ENCODE measurements at places on chromosomes 1 and 21. TPM values are rescaled to one million over a fixed set of nuclear protein-coding genes. Genes with fewer than 3 reads are reported as not detected.

Gene RASAL2
- not detected for total RNA-seq

- H3K27me3 ChIP-seq, result no peaks in the 10 kb centered on the region
- no peak overlapping the region for H3K4me3 ChIP-seq
- H3K36me3 ChIP-seq, result no peaks in the 10 kb centered on the region
- H3K4me1 ChIP-seq, result peaks cover 62% of the 10 kb centered on the region
These were observed 36.2 kb upstream of the TNFRSF1B start for GRCh38 chr1:12130466-12131130.

DNA sequence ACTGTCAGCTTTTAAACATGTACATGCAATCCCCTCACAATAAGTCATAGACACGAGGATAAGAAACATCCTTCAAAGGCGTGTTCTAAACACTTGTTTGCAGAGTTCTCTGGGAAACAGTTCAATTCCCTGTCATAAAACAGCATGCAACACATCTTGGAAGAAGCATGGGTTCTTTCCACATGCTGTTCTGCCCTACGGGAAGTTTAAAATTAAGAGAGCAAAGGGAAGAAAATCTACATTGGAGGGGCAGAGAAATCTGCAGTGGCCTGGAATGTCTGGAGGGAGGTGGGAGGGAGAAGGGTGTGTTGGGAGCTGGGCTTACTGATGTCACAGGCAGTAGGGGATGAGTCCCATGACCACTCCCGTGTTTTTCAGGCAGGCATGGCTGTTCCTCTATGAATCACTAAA is 98.3 kb upstream of the SLC2A1 start:
- peaks cover 6% of the 10 kb centered on the region for H3K27me3 ChIP-seq
- DNase-seq, result no peak
- H3K27ac ChIP-seq, result no peak overlapping the region
- no peak overlapping the region for H3K4me3 ChIP-seq
- H3K36me3 ChIP-seq, result peaks cover 4% of the 10 kb centered on the region

DNA sequence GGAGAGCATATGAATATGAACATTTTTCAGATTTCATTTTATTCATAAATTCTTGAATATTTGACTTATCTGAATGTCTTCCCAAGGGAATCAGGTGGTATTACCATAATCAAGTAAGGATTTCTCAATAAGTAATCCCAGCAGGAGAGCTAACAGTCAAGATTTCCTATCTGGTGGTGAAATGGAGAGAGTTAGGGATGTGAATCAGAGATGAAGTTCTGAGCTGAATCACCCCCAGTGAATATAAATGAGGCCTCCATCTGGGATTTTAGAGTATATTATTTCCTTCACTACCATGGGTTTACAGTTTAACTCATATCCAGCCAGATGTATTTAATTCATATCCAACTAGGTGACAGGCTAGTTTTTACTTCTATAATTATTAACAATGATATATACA is 61.5 kb upstream of the RGS2 start:
- peaks cover 4% of the 10 kb centered on the region for H3K27me3 ChIP-seq
- no peaks in the 10 kb centered on the region for H3K4me1 ChIP-seq
- H3K4me3 ChIP-seq, result no peak overlapping the region
- DNase-seq, result no peak

- no peaks in the 10 kb centered on the region for H3K36me3 ChIP-seq
- peaks cover 10% of the 10 kb centered on the region for H3K4me1 ChIP-seq
- no peak overlapping the region for H3K27ac ChIP-seq
These were observed 66.7 kb upstream of the VAMP3 start for GRCh38 chr1:7704214-7705047.

DNA sequence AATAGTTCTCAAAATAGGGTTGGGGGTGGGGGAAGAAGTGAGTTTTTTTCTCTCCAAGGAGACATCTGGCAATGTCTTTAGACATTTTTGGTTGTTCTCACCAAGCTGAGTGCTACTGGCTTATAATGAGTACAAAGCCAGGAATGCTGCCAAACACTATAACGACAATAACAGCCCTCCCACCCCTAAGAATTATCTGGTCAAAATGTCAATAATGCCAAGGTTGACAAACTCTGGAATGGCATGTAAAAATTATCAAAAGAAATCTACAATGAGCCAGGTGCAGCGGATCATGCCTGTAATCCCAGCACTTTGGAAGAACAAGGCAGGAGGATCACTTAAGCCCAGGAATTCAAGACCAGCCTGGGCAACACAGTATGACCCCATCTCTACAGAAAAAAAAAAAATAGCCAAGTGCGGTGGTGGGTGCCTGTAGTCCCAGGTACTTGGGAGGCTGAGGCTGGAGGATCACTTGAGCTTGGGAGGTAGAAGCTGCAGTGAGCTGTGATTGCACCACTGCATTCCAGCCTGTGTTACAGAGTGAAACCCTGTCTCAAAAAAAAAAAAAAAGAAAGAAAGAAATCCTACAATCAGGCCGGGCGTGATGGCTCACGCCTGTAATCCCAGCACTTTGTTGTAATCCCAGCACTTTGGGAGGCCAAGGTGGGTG is 2.5 kb downstream of the ATP5PF start:
- no peak overlapping the region for H3K4me3 ChIP-seq
- H3K27me3 ChIP-seq, result no peaks in the 10 kb centered on the region
- H3K27ac ChIP-seq, result no peak overlapping the region
- H3K36me3 ChIP-seq, result peaks cover 45% of the 10 kb centered on the region
- H3K4me1 ChIP-seq, result peaks cover 40% of the 10 kb centered on the region

Gene CR1L
- not detected for total RNA-seq

Gene CD34
- 0.04 TPM for total RNA-seq

Gene ALDH9A1
- total RNA-seq, result 25.6 TPM

Gene ADORA3
- not detected for total RNA-seq

Gene TMPRSS2
- total RNA-seq, result not detected

Gene OR2L3
- not detected for total RNA-seq

Gene MEX3A
- 0.45 TPM for total RNA-seq

Gene NR1I3
- not detected for total RNA-seq

- no peak for DNase-seq
- no peaks in the 10 kb centered on the region for H3K36me3 ChIP-seq
- H3K4me1 ChIP-seq, result no peaks in the 10 kb centered on the region
- H3K4me3 ChIP-seq, result no peak overlapping the region
These were observed 151.5 kb upstream of the RNPC3 start for GRCh38 chr1:103373991-103374390.

DNA sequence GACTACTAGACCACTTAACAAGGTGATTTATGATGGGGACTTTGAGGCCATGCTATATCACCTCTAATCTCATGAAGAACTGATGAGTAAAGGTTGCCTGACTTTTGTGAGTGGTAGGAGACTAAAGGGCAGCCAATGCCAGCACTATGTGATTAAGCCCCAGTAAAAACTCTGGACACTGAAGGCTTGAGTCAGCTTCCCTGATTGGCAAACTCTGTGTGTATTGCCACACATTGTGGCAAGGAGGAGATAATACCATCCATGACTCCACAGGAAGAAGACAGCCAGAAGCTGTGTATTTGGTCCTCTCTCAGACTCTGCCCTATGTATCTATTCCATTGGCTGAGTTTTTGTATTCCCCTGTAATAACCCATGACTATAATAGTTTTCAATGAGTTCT is 413.3 kb upstream of the ZRANB2 start:
- H3K27me3 ChIP-seq, result no peaks in the 10 kb centered on the region
- H3K4me1 ChIP-seq, result no peaks in the 10 kb centered on the region
- no peak for DNase-seq
- H3K4me3 ChIP-seq, result no peak overlapping the region
- no peak overlapping the region for H3K27ac ChIP-seq

- no peaks in the 10 kb centered on the region for H3K4me1 ChIP-seq
- no peaks in the 10 kb centered on the region for H3K36me3 ChIP-seq
- no peak overlapping the region for H3K27ac ChIP-seq
- peaks cover 4% of the 10 kb centered on the region for H3K27me3 ChIP-seq
- no peak for DNase-seq
- no peak overlapping the region for H3K4me3 ChIP-seq
These were observed 536 bp upstream of the PGLYRP3 start for GRCh38 chr1:153313288-153313687.

DNA sequence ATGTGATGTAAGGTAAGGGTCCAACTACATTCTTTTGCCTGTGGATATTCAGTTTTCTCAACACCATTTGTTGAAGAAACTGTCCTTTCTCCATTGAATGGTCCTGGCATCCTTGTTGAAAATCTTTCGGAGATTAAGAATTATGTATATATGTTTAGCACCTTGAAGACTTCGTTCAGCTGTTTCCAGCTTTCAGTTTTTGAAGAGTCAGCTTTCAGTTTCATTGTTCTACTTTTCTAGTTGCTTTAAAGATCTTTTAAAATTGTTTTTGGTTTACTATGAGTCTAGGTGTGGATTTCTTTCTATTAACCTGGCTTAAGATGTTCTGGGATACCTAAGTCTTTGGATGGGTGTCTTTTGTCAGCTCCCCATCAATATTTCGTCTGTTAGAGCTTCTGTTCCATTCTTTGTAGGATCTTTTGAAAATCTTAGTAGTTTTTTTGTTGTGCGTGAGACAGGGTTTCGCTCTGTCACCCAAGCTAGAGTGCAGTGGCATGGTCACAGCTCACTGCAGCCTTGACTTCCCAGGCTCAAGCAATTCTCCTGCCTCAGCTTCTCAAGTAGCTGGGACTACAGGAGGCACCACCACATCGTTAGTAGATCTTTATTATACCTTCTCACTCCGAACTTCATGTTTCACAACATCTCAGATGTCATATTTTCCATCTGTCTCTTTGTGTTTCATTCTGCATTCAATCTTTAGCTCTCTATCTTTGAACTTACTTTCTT is 353.5 kb upstream of the B3GALT2 start:
- peak overlapping the region; percentile 64 for H3K4me3 ChIP-seq
- peak; percentile 32 for DNase-seq
- peaks cover 4% of the 10 kb centered on the region for H3K36me3 ChIP-seq
- H3K27me3 ChIP-seq, result no peaks in the 10 kb centered on the region

- DNase-seq, result no peak
- no peak overlapping the region for H3K4me3 ChIP-seq
- H3K27me3 ChIP-seq, result no peaks in the 10 kb centered on the region
These were observed 20.6 kb downstream of the MEF2D start for GRCh38 chr1:156480016-156480370.

Gene ESPN
- total RNA-seq, result 0.83 TPM

Gene ASAP3
- 0.29 TPM for total RNA-seq

DNA sequence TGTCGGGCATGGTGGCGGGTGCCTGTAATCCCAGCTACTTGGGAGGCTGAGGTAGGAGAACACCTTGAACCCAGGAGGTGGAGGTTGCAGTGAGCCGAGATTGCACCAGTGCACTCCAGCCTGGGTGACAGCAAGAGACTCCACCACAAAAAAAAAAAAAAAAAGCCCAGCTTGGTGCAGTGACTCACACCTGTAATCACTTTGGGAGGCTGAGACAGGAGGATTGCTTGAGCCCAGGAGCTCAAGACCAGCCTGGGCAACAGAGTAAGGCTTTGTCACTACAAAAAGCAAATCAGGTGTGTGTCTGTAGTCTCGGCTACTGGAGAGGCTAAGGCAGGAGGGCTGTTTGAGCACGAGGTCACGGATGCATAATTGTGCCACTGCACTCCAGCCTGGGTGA is 5.0 kb upstream of the H6PD start:
- no peaks in the 10 kb centered on the region for H3K27me3 ChIP-seq
- H3K4me1 ChIP-seq, result peaks cover 15% of the 10 kb centered on the region
- H3K36me3 ChIP-seq, result no peaks in the 10 kb centered on the region

GRCh38 chr1:164064501-164064900 is 494.5 kb upstream of the PBX1 start:
- H3K27me3 ChIP-seq, result no peaks in the 10 kb centered on the region
- H3K27ac ChIP-seq, result no peak overlapping the region
- H3K36me3 ChIP-seq, result no peaks in the 10 kb centered on the region
- no peak for DNase-seq
- no peak overlapping the region for H3K4me3 ChIP-seq
- H3K4me1 ChIP-seq, result no peaks in the 10 kb centered on the region

Measured in activated CD8-positive, alpha-beta T cell treated with anti-CD3 and anti-CD28 coated beads for 36 hours (primary cell).